NCI-H226 (cell line): ENCODE measurements at places on chromosomes 3 and 15.
A peak's percentile ranks its signal among the peaks of the same experiment; 100 is the strongest.

DNA sequence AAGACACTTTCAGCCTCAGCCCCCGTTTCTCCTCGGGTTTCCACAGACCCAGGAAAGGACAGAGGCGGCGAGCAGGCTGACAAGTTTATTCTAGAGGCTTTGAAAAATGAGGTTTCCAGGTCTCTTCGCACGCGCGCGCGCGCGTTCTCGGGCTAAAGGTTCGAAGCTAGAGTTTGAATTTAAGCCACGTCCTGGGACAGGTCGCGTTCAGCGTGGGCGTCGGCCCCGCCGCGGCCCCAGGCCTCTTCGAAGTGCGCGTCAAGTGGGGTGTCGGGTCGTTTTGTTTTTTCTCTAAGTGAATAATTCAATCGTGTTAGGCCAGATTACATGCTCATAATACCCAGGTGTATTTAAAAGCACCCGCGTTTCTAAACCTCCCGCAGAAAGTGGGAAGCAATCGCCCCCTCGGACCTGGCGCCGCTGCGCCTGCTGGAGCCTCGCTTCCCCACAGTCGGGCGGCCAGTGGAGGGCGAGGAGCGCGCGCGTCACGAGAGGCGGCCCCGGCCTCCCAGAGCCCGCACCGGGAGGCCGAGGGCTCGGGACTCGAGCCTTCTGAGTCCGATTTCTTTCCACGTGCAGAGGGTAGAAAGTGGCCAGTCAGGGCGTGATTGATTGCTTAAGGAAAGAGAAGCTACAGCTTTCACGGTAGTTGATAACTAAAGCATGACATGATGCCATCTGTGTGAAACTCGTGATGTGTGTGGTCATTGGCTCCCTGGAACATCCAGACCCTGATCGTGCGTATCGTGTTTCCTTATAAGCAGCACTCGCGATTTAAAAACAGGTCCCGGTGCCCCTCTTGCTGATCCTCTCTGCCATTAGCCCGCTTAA is 15.8 kb upstream of the SOX2 start:
- DNase-seq: no peak

GRCh38 chr3:150583028-150583427 is 20.1 kb upstream of the SELENOT start:
- DNase-seq: no peak

DNA sequence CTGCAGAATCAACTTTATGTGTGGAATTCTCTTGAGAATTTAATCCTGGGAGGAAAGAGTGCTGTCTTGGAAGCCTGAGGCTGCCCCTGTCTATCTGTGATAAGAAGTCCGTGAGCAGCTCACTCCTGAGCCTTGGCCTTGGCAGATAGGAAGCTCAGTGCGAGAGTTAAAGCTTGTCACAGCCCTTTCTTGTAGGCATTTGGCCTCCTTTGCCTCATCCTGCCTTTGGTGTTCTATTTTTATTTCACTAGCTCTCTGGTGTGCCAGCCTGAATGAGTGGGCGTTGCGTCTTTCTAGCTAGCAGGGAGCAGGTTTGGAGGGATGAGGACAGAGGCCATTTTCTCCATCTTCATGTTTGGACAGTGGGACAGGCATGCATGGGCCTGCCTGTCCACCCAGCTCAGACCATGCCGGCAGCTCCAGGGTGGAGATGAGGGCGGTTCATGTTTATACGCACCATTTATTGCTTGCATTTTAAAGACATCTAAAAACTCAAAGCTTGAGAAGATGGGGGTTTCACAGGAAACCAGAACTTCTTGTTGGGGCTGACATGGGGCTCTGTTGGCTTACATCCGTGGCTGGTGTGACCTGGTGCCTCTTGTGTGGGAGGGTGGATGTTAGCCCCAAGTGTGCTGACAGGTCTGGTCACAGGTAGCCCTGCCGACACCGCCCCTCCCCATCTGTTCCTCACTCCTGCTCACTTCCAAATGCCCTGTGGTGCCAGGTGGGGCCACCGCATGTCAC is 29.8 kb downstream of the IRAK2 start:
- DNase-seq: no peak

DNA sequence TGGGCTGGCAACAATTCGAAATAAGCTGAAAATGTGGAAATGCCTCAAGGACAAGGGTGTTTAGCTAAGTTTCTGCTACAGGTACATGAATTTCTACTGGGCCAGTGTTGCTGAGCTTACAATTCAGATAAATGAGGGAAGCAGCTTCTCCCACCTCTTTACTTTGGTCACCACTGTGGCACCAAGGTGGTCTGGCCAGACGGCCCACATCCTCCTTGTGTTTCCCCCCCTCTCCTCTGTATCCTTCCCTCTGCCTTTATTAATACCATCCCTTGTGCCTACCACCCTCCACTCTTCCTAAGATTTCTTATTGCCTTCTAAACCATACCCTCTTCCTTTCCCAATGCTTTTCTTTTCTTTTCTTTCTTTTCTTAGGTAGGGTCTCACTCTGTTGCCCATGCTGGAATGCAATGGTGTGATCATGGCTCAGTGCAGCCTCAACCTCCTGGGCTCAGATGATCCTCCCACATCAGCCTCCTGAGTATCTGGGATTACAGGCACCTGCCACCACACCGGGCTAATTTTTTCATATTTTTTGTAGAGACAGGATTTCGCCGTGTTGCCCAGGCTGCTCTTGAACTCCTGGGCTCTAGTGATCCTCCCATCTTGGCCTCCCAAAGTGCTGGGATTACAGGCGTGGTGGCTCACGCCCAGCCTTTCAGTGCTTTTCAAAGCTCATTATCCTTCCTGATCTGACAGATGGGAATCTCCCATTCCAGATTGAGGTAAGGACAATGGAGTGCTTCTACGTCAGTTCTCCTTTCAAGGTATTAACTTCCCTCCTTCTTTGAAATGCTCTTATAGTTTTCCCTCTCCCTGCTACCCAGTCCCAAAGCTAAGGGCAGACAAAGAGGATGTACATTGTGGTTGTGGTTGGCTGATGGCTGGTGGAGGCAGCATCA is 14.8 kb downstream of the ANXA2 start:
- no peak for DNase-seq

DNA sequence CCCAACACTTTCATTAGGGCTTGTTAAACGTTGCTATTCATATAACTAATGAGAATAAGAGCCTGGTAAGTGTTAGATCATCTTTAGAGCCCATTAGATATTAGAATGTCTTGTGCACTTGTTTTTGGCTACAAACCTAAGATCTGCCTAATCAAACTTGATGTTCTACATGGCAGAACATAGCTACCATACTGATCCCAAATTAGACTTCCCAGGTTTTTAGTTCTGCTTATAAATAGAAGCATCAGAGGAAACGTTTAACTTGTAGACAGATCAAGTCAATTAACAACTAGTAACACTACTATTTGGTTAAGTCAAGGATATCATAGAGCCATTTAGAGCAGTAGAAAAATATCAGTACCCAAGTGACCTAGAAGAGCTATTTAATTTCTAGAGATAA is 11.7 kb upstream of the KPNA4 start:
- DNase-seq: no peak

DNA sequence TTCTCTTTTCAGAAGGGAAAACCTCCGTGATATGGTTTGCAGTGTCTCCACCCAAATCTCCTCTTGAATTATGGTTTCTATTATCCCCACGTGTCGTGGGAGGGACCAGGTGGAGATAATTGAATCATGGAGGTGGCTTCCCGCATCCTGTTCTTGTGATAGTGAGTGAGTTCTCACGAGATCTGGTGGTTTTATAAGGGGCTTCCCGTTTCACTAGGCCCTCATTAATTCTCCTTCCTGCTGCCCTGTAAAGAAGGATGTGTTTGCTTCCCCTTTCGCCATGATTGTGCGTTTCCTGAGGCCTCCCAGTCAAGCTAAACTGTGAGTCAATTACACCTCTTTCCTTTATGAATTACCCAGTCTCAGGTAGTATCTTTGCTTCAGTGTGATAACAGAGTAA is 692.7 kb upstream of the GRM7 start:
- DNase-seq: no peak

GRCh38 chr3:15091575-15091974 is 7.4 kb downstream of the RBSN start:
- DNase-seq: no peak

GRCh38 chr3:133488785-133489367 is 84.6 kb upstream of the CDV3 start:
- peak; percentile 68 for DNase-seq

GRCh38 chr15:76056931-76057330 is 2.9 kb upstream of the TMEM266 start:
- DNase-seq: no peak

GRCh38 chr3:88105325-88105724 is 44.4 kb upstream of the C3orf38 start:
- no peak for DNase-seq

- DNase-seq: no peak
These were observed 1.1 kb upstream of the EBLN2 start for GRCh38 chr3:73060302-73060723.
